ENCODE measurements at places on chromosomes 4 and X. TPM values are rescaled to one million over a fixed set of nuclear protein-coding genes. Genes with fewer than 3 reads are reported as not detected.
A peak's percentile ranks its signal among the peaks of the same experiment; 100 is the strongest.

DNA sequence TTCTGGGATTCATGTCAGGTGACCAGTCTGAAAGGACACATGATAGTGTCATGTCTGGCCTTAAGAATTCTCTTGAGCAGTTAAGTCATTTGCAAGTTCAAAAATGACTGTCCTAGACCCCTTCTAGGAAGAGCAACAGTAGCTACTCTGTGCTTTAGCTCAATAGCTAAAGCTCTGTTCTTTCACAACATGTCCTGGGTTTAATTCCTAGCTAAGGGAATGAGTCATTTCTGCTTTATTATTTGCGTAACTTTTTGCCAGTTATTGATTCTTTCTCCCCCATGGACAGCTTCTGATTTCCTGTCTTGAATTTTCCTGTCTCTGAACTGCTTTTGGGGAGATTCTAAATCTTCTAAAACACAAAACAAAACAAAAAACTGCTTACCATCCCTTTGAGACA lies 1055.8 kb upstream of the DIAPH2 start:
- no peak for DNase-seq

DNA sequence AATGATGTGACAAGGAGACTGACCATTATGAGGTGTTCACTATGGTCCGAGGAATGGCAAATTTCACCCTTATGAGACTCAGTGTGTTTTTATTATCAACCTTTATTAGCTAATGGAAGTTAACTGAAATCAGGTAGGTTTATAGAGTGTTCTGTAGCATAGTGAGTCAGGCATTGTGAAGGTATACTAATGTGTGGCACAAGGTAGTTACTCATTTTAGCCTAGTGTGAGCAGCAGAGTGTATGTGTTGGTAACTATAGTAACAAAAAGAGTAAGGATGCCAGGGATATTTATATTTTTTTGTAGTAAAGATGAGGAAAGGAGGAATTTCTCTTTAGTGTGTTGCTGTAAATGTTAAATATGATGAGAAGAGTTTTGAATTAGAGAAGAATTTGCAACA lies 12.0 kb downstream of the PDLIM5 start:
- peak; percentile 36 for DNase-seq

DNA sequence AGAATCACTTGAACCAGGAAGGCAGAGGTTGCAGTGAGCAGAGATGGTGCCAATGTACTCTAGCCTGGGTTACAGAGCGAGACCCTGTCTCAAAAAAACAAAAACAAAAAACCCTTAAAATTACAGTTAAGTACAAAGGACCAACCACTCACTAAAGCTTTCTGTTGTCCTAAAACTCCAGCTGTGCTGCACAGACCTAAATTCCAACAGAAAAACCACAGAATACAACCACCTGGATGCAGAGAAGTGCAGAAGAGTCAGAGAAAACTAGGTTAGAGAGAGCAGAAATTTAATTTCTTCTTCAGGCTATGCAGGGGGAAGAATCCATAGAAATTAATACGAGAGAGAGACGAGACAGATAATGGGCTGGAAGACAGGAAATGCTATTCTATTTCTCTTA lies 376.8 kb upstream of the CXorf51A start:
- DNase-seq = no peak

PRDM5 gene
- total RNA-seq = 12.4 TPM

GRCh38 chr4:86946868-86947500 lies 12.2 kb downstream of the AFF1 start:
- no peak for DNase-seq

DNA sequence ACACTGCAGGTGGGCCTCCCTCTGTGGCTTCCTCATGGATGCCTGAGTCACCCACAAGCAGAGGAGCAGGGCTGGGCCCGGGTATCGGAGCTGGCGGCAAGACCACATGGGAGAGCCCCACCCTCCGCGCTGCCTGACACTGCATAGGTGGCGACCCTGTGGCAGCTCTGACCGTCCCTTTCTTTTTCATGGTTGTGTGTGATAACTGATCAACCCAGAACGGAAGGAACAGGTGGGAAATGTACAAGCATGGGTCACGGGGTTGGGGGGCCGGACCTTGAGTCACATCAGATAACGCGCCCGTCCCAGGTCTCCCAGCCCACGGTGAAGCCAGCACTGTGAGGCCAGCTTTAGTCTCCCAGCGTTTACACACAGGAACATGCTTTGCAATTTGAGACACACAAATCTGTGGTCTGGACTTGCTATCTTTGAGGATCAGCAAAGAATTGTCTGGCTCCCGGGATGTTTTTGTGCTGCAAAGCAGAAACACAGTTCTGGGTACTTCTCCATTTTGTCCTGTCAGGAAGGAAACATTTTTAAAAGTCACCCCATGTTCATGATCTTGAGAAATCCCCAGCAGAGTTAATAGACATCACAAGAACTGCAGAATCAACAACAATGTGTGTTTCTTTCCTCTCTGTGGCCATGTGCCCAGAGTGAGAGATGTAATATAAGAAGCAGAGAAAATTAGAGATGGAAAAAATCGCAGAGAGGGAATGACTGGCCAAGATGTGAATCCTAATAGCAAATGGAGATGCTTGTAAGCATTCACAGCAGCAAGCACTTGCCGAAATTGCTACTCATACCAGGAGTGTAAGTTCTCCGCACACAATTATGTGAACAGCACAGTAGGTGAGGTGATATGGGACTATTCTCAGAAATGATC lies 70.1 kb upstream of the CBR4 start:
- peak; percentile 43 for DNase-seq

DNA sequence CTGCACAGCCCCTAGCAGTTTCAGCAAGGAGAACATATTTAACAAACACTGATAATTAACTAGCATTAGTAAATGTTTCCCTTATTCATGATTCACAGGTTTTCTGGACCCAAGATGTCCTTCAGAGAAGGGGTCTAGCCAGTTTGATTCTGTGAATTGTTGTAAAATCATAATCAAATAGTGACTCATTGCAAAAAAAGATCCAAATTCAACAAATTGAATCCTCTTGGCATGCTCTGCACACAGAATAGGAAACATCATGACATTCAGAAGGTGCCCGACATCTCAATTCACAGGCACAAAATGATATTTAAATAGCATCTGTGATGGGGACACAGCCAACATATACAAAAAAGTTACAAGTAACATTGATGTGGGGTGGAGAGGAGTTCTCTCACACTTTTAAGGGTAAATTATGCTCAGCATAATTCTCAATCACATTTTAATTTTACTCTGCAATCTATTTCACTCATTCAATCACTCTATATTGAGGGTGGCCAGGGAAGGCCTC lies 100.0 kb downstream of the SH3KBP1 start:
- no peak for DNase-seq

DNA sequence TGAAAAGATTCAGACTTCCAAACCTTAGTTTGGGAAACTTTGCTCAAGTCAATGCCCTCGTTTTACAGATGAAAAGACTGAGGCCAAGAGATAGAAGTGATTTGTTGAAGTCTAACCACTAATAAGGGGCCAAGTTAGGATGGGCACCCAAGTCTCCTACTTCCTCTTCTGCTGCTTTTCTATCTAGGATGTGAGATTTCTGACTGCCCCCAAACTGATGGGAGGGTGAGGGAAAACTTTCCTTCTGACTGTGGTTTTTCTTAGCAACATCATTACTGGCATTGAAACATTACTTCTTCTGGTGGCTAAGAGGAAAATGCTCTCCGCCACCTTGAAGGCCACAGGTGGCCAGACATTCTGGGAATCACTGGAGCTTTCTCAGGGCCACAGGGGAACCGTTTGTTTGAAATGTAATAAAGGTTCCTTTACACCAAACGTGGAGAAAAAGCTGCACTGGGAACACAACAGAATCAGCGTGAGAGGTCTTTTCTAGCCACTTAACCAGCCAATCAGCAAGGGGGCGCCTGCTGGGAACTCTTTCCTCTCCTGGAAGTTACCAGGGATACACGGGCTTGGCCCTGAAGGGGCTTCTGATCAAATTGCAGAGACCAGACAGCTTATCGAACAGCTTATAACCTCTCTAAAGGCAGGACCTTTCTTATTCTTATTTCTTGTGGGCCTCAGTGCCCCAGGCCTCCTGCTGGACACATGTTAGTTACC lies 115.9 kb upstream of the TEX13D start:
- DNase-seq = no peak

GRCh38 chr4:188347339-188347738 lies 208.1 kb downstream of the TRIML1 start:
- no peak for DNase-seq
